Myocyte (in vitro differentiated cells): ENCODE measurements at places on chromosomes 12 and 14. TPM values are rescaled to one million over a fixed set of nuclear protein-coding genes. Genes with fewer than 3 reads are reported as not detected.

DNA sequence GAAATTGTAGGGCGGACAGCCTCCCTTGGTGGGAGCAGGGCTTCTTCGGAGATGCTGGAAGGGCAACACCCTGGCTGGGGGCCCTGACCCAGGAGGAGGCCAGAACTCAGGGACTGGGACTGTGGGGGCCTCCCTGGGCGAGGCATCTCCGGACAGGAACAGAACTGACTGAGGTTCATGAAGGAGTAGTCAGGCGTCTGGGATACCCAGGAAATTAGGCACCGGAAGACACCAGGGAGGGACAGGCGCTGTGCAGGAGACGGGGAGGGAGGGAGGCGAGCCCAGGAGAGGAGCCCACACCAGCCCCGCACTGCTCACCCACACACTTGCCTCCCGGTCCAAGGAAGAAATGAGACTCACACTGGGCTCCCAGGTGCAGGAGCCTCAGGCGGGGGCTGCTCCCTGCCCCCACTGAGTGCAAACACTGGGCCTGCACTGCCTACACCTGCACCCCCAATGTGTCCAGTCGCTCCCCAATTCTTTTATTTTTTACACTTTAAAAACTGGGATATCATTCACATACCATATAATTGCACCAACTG lies 262.6 kb upstream of the SFSWAP start:
- no peak for DNase-seq

DNA sequence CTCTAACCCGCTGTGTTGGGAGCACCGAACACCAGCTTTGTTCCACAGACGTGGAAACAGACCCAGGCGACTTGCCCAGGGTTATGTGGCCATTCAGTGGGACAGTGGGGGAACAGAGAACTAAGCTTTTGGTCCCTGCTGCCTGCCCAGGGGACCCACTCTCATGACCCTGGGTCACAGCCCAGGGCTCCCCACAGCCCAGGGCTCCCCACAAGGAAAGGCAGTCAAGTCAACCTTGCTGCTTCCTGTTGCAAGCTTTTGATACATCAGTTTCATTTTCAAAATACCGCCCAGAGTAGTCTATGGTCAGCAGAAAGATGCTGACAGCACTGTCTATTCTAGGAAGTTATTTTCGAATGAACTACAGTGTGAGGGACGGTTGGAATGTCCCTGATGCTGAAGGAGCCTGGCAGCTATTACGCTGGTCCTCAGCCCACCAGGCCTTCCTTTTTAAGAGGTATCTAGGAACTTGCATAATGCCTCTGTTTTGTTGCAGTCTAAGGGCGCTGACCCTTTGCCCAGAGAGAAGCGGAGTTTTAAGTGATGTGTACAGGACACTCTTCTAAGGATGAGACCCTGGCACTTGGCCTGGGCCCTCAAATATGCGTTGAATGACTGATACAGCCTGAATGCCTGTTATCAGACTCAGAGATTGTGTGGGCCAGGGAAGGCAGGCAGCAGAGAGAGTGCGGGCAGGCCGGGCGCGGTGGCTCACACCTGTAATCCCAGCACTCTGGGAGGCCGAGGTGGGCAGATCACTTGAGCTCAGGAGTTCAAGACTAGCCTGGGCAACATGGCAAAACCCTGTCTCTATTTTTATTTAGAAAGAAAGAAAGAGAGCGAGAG lies 12.6 kb upstream of the TTC7B start:
- no peak for DNase-seq

The NTS gene
- total RNA-seq = not detected in 2 replicates

- no peak for DNase-seq
Observed at GRCh38 chr12:116606397-116606796, 47.2 kb downstream of the MAP1LC3B2 start.

The CLEC4A gene
- 1.4 TPM in 1 of 2 replicates, not detected in the other for total RNA-seq

The BATF gene
- total RNA-seq = not detected in 2 replicates

DNA sequence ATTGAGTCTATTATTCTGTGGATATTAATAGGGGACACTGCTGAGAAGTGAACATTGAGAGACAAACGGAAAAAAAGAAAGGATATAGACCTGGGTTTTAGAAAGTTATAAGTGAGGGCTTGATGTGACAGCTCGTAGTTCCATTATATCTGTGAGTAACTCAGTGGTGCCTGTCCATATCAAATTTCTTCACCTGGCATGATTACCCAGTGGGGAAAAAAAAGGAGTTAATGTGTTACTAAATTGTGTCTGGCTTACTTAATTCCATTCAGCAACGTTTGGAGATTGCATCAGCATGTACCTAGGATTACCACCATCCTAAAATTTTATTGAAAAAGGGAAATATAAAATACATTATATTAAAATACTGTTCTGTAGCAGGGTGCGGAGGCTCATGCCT lies 1249.9 kb downstream of the SLC16A7 start:
- DNase-seq = no peak

The RD3L gene
- total RNA-seq = not detected in 2 replicates

DNA sequence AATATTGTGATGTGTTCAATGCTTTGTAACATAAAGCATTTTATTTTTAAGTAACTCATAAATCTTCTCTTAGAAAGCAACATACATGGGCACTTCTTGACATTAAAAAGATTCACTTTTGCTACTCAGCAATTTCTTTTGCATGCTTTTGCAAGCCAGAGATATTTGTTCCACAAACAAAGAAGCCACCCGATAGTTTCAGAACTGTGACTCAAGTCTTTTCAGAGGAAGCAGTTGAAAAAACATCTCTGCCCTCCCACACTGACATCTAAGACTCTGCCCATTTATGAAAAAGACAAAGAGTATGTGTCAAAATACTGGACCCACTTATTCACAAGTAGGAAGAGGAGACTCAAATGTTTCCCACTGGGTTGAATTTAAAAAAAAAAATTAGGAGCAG lies 7.5 kb downstream of the APPL2 start:
- peak; percentile 53 for DNase-seq
